G401 (cell line): ENCODE measurements at places on chromosomes 6 and 20. TPM values are rescaled to one million over a fixed set of nuclear protein-coding genes. Genes with fewer than 3 reads are reported as not detected.
A peak's percentile ranks its signal among the peaks of the same experiment; 100 is the strongest.

- DNase-seq: peak; percentile 92
These were observed at the start of gene RNF114 for GRCh38 chr20:49936153-49937026. RNF114 (plus strand) TSS chr20:49936397; CDS start chr20:49936413, 16 bp downstream.

Gene PPP1R16B
- 0.06 TPM in 1 of 2 replicates, not detected in the other for total RNA-seq

- no peak for DNase-seq
These were observed 4.9 kb upstream of the TOX2 start for GRCh38 chr20:43909720-43910119.

DNA sequence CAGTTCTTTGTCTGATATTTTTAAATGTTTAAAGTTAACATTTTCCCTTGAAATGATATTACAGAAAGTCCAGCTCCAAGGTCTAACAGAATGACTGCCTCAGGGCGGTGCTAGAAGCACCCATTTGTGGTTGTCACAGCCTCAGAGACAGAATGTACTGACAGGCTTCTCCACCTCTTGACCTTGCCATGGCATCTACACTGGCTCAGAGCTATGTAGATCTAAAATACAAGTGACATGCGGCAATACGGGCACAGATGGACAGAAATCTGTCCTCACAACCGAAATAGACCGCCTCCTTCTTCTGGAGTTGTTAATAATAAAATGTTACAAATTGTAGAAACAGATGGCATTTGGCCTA is 167.2 kb upstream of the THEMIS start:
- peak; percentile 45 for DNase-seq

GRCh38 chr6:91860541-91861335 is 1273.9 kb upstream of the MAP3K7 start:
- DNase-seq: peak; percentile 45

Gene SLC32A1
- not detected in 2 replicates for total RNA-seq

Gene GRM4
- 4.9 and 6.5 TPM in 2 replicates for total RNA-seq

- no peak for DNase-seq
These were observed 89.4 kb downstream of the GRM4 start for GRCh38 chr6:34056305-34057108.

- no peak for DNase-seq
These were observed 73.3 kb downstream of the MRPL14 start for GRCh38 chr6:44053760-44054556.

DNA sequence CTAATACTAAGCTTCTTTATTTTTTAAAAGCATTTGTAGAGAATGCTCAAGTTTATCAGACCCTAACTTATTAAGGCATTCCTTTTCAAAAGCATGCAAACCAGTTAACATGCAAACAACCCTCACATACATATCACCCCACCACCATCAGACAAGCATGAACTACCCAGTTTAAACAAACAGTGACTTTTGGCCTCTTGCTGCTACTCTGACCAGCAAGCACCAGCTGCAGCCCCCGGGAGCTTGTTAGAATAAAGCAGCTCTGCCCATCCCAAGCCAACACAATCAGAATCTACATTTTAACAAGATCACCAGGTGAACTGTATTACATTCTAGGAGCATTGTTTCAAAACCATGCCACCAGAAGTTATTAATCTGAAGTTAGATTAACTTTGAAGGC is 5.9 kb upstream of the NUP153 start:
- no peak for DNase-seq

Gene STMND1
- total RNA-seq: not detected in 2 replicates

- DNase-seq: no peak
These were observed 39.8 kb upstream of the SLCO4A1 start for GRCh38 chr20:62602550-62602949.

DNA sequence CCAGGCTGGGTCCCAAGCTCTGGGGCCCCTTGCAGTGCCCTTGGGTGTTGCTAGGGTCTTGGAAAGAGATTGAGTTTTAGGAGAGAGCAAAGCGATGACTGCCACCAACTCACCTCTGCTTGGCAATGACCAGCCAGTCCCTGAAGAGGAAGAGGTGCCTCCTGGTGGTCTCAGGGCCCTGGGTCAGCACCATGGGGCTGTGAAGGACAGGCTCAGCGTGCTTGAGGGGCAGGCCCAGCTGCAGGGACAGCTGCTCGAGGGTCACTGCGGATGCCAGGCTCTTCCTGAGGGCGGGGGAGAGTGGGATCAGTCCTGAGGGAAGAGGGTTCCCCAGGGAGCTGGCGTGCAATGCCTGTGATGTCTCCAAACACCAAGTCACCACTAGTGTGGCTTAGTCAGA is 50.8 kb upstream of the TAGAP start:
- DNase-seq: no peak

Gene IFT52
- total RNA-seq: 66.6 and 72.5 TPM in 2 replicates

Gene FBXL4
- 8.3 and 9.0 TPM in 2 replicates for total RNA-seq

DNA sequence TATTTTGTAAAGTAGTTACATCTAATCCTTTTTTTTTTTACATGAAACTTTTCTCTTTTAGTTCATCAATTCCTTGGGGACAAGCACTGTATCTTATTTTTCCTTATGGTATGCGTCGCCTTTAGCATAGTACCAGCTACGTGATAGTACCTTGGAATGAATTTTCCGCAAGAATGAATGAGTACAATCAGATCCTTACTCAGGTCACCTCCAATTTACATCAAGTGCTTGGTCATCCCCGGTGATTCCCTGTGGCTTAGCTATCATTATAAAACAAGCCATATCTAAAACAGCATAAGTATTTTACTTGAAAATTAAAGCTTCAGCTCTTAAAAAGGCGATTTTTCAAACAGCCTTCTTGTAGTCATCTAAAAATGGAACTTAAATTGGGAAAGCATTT is 680.4 kb upstream of the MAP3K7 start:
- peak; percentile 82 for DNase-seq
